ENCODE measurements at places on chromosomes 12 and 14.

DNA sequence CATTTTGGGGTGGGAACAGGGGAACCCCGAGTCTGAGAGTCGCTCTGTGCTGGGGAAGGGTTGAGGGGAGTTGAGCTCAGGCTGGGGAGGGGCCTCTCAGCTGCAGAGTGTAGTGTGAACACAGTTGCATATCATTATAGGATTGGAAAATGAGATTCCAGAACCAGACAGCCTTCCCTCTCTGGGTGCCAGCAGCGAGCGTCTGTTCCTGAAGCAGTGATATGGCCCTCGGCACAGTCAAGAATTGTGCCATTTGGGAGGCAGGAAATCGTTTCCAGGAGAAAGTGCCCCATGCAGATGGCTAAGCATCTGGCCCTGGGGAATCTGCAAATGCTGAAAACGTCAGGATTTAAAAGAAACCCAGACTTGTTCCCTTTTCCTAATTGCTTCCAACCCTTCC, 70.4 kb upstream of the SFSWAP start:
- no peak for DNase-seq

DNA sequence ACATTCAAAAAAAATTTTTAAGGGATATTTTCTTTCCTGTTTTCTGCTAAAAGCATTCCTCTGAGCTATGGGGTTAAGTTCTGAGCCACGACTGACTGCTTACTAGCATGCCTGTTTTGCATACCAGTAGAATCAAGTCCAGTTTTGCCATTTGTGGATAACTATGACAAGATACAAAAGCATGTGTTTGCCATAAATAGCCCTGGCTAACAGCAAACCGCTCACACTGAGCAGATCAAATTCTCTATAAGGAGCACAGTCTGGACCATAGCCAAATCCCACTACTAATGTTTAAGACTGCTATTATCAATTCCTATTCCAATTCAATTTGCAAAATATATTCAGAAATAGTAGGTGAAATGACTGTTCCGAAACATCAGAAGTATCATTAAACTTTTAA, 3.2 kb downstream of the CFL2 start:
- DNase-seq: no peak

GRCh38 chr14:31068235-31068634, 42.1 kb upstream of the STRN3 start:
- no peak for DNase-seq

DNA sequence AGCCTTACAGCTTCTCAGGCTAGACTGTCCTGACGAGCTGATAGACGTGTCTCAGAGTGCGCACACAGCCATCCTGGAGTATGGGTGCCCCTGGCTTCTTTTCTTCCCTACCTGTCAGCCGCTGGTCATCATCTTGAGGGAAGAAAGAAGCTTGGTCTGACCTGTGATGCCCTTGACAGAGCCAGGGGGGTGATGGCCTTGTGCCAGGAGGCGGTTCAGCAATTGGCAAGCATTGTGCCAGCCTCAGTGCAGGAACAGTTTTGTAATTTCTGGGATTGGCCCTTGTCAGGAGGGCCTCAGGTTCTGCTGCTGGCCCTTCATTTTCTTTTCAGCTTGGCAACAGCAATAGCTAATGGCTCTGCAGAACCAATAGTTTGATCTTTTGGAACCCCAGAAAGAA, 80.1 kb downstream of the ADCK1 start:
- no peak for DNase-seq

DNA sequence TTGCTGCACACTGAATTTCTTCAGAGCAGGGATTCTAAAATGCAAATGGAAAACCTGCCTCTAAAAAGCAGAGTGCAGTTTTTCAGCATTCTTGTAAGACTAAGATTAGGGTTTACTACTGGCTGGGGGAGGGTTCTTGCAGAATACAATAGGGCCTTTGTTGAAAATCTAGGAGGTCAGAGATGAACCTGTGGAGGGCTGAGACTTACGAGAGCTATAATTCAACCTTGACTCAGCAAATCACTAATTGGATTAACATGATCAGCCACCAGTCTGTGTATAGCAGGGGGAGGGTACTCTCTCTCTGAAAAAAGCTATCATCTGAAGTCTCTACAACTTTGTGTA, 92.6 kb upstream of the HIF1A start:
- DNase-seq: no peak

GRCh38 chr12:60042835-60043234, 447.0 kb downstream of the SLC16A7 start:
- no peak for DNase-seq

DNA sequence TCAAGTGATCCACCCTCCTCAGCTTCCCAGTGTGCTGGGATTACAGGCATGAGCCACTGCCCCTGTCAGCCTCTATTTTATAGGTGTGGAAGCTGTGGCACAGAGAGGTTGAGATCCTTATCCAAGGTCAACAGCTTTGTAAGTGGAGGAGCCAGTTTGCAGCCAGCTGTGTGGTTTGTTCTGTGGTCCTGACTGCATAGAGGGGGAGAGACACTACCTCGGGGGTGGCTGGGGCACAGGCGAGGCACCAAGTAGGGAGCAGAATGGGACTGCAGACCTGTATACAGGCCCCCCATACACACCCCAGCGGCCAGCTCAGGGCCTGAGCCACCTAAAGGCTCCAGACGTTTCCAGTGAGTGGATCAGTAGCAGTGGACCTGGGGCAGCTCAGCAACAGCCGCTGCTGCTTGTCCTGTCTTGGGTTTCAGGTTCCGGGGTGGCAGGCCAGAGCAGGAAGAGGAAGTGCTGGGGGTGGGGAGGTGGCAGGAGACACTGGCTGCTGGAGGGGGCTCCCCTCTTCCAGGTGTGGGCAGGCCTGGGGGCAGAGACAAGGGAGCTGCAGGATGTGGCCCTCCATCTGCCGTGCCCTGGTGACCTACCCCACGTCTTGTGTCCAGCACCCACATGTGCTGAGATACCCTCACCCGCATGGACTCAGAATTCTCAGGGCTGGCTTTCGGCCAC, 11.0 kb downstream of the ORAI1 start:
- DNase-seq: peak; percentile 70

DNA sequence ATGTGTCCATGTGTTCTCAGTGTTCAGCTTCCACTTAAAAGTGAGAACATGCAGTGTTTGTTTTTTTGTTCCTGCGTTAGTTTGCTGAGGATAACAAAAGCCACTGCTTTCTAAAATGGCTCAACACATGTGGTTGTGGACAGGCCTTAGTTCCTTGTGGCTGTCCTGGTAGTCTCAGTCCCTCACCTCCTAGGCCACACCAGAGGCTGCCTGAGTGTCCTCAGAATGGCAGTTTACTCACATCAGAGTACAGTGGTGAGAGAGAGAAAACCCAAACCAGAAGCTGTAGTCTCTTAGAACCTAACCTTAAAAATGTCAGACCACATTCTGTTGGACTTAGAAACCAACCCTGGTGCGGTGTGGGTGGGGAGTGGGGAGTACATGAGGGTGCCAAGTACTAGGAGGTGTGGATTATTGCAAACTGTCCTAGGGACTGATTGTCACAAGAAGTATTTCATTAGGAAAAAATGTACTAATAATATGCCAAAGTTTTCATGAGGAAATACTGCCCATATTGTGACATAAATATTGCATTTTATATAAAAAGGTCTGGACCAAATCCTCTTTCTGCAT, 30.4 kb downstream of the NPAS3 start:
- peak; percentile 14 for DNase-seq

DNA sequence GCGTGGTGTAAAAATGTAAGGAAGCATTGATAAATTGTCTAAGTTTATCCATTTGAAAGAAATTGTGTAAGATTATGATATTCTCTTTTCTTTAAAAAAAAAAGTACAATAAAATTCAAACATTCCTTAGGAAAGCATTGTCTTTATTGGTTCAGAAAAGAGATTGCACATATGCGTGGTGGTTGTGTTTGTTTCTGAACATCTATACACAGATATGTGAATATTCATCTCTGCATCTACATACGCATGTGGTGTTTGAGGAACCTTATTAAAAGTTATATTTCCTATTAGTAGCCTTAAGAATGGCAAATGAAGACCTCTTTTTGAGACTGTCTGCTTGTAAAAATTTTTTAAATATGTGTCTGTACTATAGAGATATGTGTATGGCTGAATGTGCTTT, 69.8 kb downstream of the TMEM260 start:
- DNase-seq: no peak

DNA sequence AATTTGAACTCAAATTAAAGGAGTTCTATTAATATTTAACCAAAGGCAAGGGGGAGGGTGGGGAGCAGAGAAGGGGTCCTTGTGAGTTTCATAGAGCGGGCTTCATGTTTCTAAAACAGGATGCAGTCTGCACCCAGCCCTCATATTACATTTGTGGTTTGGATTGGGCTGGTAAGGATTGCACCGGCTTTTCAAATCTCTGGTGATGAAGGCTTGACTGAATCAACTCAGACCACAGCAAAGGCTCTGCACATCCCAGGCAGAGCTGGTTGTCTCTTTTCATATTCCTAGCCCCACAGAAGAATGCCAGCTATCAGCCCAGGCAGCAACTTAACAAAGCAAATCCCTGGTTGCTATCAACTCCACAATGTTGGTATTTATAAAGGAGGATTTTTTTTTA, 1221.4 kb downstream of the VRK1 start:
- DNase-seq: no peak

GRCh38 chr12:93996321-93996720, 152.1 kb upstream of the PLXNC1 start:
- no peak for DNase-seq

DNA sequence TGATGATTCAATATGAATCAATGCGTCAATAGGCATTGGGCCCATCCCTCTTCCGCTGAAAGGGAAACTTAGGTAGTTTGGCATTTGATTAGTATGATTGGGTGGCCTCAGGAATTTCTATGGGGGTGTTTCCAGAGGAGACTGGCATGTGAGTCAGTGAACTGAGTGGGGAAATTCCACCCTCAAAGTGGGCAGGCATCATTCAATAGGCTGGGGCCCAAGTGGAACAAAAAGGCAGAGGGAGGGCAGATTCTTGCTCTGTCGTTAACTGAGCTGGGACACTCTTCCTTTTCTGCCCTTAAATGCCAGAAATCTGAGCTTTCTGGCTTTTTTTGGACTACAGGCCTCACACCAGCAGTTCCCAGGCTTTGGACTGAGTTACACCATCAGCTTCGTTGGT, 373.5 kb downstream of the RPS29 start:
- DNase-seq: no peak

- no peak for DNase-seq
These were observed 30.1 kb downstream of the TCHP start for GRCh38 chr12:109930028-109930800.

GRCh38 chr14:70045844-70046535, 142.8 kb downstream of the SLC8A3 start:
- peak; percentile 86 for DNase-seq

- no peak for DNase-seq
These were observed 177.8 kb downstream of the KIF26A start for GRCh38 chr14:104316121-104316722.

GRCh38 chr14:37746140-37746832, 150.9 kb downstream of the TTC6 start:
- DNase-seq: no peak

DNA sequence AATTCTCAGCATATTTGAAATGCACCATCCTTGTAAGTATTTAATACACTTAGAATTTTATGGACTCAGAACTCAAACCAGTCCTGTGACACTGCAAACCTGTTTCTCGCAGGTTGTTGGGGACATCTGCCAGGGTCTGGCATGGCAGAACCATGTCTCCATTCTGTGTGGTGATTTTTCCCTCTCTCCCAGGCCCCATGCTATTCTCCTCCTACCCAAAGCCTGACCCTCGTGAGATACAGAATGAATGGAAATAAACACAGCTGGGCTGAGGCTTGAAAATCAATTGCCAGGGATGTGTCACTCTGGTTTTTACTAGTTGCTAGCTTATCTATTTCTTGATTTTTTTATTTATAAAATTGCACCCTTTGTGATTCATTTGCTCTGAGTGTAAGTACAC, 19.8 kb downstream of the TPH2 start:
- DNase-seq: no peak

- peak; percentile 40 for DNase-seq
These were observed 365.5 kb downstream of the TMEM121 start for GRCh38 chr14:105891631-105892452.

- DNase-seq: peak; percentile 92
These were observed 790 bp downstream of the SSH1 start for GRCh38 chr12:108856428-108857157.

- DNase-seq: no peak
These were observed 727.6 kb downstream of the VRK1 start for GRCh38 chr14:97524589-97525319.

GRCh38 chr12:53735-54730, 12.5 kb upstream of the IQSEC3 start:
- no peak for DNase-seq

DNA sequence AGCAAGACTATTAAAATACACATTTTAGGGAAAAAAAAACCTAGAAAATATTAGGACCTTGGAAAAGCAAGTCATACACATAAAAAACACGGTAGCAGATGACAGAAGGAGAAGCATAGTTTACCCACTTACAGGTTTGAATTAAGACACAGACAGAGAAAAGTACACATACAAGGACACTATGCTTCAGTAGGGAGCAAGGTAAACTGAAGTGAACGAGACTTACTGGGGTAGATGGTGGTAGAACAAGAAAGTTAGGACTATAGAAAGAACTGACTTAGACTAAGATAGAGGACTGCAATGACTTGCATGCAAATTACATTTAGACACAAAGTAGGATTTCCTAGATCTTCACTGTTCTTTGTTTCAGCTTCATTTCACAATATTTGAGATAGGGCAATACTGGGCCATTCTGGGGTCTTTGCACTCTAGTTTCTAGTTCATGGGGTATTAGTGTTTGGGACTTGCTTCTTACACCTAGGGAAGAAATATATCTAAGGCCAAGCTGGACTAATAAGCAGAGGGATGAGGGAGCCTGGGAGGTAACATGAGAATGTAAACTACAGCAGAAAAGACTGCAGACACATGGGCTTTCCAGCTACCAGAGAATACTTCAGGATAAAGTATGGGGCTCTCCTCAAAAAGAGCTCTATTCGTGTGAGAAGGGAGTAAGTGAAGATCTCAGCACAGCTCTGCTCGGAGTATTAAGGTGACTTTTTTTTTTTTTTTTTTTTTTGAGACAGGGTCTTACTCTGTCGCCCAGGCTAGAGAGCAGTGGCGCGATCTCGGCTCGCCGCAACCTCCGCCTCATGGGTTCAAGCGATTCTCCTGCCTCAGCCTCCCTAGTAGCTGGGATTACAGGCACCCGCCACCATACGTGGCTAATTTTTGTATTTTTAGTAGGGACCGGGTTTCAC, 27.7 kb upstream of the STAC3 start:
- no peak for DNase-seq

- no peak for DNase-seq
These were observed 16.9 kb downstream of the FZD10 start for GRCh38 chr12:130179191-130179590.

- no peak for DNase-seq
These were observed 219.2 kb downstream of the FSCB start for GRCh38 chr14:44287858-44288257.
